ENCODE measurements at places on chromosomes 6 and 20. TPM values are rescaled to one million over a fixed set of nuclear protein-coding genes. Genes with fewer than 3 reads are reported as not detected.
A peak's percentile ranks its signal among the peaks of the same experiment; 100 is the strongest.

- DNase-seq, result peak; percentile 28
Observed at GRCh38 chr6:152316024-152316423, 321.1 kb downstream of the SYNE1 start.

- peak; percentile 37 for DNase-seq
Observed at GRCh38 chr6:79949233-79949632, 1.9 kb upstream of the ELOVL4 start.

DNA sequence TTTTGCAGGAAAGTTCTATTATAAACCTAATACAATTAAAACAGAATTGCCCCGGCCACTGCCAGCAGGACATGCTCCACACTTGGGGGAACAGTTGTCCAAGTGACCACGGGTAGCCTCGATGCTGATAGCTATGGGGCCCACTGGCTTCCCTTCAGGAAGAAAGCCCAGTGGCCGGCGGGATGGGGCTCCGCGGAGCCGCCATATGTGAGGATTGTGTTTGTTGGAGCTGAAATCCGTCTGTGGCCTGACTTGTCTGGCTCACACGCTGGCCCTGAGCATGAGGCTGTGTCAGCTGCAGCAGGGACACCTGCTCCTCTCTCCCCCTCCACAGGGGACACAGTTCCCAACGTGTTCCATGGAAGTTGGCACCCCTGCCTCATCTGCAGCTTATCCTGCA is 46.6 kb downstream of the ZNF831 start:
- DNase-seq, result no peak

DNA sequence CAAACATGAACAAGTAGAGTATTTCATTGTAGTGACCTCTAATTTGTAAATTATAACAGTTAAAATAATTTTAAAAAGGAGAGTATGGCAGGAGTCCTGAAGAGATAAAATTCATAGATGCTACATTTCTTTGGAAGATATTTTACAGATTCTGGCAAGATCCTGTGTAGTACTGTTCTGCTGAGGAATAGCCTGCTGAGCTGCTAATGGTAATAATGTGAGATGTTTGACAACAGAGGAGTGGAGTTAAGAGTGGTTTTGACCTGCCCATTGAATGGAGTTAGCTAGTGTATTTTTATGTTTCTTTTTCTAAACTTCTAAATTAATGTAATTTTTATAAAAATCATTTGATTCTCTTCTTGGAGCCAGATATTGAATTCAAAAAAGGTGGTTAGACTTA is 11.8 kb downstream of the CLVS2 start:
- DNase-seq, result no peak

- peak; percentile 54 for DNase-seq
Observed at GRCh38 chr6:41406728-41407489, 71.5 kb downstream of the NCR2 start.

DNA sequence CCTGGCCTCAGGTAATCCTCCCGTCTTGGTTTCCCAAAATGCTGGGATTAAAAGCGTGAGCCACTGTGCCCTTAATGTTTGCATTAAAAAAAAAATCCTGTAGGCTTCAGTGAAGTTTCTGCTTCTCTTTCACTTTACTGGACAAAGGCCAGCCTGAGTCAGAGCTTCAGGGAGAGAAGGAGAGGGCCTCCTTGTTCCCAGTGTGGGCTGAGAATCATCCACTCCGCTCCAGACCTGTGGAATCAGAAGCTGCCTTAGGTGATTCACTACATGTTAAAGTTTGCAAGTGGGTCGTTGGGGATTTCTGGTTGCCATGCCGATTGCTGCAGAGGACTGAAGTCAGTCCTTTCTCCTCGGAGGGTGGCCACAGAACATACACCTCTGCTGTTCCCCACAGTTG is 113.3 kb upstream of the EEF1E1 start:
- DNase-seq, result no peak

ENPP3 gene
- 2.9 TPM for total RNA-seq

KCNB1 gene
- 0.91 TPM for total RNA-seq

CST5 gene
- total RNA-seq, result not detected

GRCh38 chr6:130202782-130203181 is 20.0 kb downstream of the SAMD3 start:
- DNase-seq, result no peak

- no peak for DNase-seq
Observed at GRCh38 chr20:58938541-58938940, 42.5 kb upstream of the NELFCD start.

- no peak for DNase-seq
Observed at GRCh38 chr6:13447949-13448724, 39.3 kb downstream of the GFOD1 start.

DNA sequence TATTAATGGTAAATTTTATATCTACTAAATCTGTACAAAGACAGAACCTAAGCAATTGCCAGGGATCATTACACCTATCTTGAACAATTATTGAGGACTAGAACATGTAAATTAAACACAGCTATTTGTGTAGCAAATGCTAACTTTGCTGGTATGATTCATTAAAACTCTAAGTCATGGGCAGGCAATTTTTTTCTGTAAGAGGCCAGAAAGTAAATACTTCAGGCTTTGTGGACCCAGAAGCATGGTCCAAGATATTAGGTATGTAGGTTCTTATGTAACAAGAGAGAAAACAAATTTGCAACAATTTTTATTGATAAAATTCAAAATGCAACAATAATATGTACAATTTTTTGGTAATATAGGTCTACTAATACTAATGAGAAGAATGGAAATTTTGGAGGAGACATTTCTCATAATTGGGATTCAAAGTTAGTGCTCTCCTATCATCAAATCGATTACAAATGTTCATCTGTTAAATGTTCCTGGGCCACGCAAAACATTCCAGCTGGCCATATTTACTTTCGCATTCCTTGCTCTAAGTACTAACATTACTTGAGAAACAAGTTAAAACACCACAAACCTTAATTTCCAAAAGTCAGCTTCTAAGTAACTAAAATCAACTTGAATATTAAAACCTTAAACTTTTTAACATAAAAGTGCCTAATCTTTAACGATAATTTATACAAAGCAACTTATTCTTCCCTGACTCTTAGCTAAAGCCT is 4.3 kb downstream of the TMEM30A start:
- peak; percentile 43 for DNase-seq

ADGRF4 gene
- 0.48 TPM for total RNA-seq

CD109 gene
- 21.2 TPM for total RNA-seq

GRCh38 chr6:3523271-3523670 is 66.4 kb upstream of the SLC22A23 start:
- no peak for DNase-seq

SALL4 gene
- total RNA-seq, result 0.74 TPM

DNA sequence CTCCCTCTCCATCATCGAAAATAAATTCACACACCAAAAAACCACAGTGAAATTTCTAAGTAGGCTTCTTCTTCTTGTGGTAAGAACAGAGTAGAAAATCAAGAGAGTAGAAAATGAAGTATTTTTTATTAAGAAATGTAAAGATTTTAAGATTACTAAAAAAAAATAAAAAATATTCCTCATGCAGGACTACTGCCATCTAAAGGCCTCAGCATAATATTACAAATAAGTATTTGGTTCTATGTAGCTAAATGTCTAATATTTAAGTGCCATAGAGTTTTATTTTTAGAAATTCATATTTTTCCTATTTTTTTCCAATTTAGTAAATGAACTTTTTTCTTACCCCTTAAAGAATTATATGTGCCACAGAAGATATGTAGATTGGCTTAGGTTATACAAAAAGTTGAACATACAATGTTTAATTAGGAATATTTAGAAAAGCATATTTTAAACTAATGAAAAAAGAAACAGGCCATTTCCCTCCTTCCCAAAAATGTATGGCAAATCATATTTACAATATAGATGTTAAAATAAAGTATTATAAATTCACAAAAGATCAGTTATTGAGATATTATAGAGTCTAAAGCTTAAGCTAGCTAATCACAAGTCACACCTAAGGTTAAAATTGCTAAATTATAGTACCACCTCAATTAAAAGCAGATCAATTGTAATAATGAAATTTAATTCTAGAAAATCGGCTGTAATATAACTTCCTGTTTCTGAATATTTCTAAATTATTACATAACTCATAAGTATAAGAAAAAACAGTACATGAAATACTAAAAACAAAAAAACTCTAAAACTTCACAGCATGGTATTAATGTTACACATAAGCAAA is 3.5 kb upstream of the NT5DC1 start:
- DNase-seq, result peak; percentile 45

DNA sequence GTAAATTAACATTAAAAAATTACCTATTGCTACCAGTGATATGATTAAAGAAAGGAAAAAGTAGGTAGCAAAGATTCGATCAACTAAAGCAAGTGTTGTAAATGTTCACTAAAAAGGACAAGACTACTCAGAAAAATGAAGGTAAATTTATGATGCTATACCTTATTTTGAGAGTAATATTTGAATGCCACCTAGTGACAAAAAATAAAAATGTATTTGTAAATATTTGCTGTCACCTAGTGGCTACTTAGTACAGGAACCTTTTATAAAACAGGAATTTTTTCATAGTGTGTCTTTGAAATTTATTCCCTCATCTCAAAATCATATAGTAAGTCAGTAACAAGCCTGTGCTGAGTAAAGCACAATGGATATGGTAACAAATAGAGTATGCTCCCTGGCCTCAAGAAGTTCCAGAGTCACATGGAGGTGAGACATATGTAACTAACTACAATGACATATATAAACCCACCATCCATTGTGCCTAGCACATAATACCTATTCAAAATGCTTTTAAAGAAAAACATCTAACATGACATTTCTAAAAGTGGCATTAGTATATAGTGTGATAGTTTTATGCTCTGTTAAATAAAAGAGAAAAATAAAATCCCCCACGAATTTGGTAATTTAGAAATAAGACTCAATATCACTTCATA is 193.1 kb upstream of the SIM1 start:
- DNase-seq, result peak; percentile 34

FGD2 gene
- 24.2 TPM for total RNA-seq

GRCh38 chr20:34531608-34532265 is 15.5 kb downstream of the DYNLRB1 start:
- DNase-seq, result no peak

DNA sequence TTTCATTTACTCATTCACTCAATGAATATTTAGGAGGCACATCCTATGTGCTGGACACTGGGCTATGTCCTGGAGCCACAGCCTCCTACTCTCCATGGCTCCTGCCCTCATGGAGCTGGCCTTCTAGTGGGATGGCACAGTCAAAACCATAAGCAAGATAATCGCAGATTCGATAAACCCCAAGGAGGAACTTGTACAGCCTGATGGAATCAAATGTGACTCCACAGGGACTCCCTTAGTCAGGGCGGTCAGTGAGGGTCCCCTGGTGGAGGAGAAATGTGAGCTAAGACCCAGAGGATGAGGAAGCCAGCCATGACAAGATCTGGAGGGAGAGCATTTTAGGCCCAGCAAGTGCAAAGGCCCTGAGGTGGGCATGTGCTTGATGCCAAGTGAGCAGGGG is 211.9 kb downstream of the PREX1 start:
- no peak for DNase-seq

GRCh38 chr6:145818796-145819195 is 4.2 kb upstream of the FBXO30 start:
- no peak for DNase-seq

DNA sequence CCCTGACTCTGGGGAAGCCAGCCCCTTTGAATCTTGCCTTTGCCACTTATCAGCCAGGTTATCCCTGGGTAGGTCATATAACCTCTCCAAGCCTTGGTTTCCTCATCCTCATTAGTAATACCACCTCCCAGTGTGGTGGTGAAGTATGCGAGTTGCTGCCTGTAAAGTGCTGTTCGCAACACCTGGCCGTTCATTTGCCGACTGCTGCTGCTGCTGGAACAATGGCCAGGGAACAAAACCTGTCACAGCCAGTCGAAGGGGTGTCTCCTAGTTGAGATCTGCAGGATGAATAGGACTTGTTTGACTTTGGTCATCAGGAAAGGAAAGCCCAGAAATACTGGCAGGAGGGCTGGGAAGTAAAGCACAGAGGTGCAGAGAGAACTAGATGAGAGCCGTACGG is 6.1 kb downstream of the MANBAL start:
- DNase-seq, result no peak

DNA sequence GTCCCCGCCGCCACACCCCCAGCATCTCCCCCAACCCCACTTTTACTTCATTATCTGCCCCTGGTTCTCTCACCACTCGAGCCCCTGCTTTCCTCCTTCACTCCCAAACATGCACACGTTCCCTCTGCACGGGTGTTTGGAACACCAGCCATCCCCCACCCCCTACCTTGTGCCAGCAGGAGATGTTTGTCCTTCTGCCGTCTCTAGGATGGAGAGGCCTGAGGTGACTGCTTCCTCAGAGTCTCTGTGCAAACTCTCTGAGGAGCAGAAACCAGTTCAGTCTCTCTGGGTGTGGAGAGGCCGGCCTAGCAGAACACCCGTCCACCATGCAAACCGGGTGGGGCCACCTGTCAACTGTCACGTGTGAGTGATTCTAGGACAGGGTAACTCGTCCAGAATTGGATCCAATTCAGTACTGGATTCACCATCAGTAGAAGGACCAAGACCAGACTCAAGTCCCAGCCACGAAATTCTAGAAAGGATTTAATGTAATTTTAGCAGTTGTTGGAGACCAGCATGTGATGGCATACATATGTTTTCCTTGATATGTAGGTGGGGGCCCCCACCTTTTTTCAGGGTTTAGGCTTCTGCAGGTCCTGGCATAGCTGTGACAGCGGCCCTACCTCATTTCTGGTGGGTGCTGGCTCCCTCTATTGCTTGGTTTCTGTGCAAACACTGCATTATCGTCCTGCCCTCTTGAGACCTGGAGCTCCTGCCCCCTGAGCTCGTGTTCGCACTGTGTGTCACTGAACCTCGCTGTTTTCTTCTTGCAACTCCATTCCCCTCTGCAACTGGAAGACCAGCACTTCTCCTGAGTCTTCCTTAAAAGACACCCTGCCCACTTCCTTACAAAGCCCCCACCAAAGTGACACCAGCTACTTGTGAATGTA is at the start of gene RAET1E:
TSS of gene RAET1E (minus strand) at position 259 of the 890 bp plus-strand sequence. CDS start 7,212 bp downstream, outside the sequence.
- no peak for DNase-seq

OR10C1 gene
- not detected for total RNA-seq

GRCh38 chr6:5679270-5679669 is 327.5 kb downstream of the NRN1 start:
- no peak for DNase-seq

DNA sequence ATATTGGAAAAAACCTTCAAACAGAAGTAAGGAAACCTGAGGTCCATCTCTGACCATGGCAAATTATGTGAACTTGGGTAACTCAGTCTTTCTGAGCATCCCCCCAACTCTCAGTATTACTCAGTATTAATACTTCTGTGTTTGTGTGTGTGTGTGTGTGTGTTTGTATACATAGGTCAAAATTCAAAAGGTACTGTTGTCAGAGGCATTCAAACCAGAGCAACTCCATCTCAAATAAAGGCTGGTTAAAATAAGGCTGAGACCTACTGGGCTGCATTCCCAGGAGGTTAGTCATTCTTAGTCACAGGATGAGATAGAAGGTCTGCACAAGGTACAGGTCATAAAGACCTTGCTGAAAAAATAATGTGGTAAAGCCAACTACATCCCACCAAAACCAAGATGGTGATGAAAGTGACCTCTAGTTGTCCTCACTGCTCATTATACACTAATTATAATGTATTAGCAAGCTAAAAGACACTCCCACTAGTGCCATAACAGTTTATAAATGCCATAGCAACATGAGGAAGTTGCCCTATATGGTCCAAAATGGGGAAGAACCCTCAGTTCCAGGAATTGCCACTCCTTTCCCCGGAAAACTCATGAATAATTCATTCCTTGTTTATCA is 33.3 kb upstream of the SLC22A16 start:
- no peak for DNase-seq

Data from lung (tissue), 17 donors.